ENCODE measurements at places on chromosomes 6 and 20.

DNA sequence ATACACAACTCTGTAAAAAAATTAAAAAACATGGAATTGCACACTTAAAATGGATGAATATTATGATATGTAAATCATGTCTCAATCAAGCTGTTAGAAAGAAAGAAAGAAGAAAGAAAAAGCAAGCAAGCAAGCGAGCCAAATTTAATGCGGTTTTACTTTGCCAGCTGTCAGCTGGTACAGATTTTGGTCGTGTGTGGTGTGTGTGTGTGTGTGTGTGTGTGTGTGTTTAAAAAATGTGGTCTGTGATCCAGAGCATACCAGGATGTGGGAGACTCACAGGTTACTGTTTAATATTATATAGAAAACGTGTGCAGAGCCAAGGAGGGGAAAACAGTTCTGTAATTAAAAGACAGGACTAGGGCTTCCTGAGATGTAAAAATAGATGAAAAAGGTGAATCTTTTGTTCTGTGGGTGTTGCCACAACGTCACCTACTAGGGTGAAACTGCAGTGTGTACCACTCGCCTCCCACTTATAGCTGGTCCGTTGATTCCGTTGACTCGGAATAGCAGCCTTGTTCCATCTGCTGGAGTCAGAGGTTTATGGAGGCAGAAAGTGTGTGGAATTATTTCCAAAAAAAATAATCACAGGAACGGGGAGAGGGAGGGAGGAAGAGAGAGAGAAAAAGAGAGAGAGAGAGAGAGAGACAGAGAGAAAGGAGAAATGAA is 197.7 kb downstream of the BCAS1 start:
- no peak for DNase-seq

DNA sequence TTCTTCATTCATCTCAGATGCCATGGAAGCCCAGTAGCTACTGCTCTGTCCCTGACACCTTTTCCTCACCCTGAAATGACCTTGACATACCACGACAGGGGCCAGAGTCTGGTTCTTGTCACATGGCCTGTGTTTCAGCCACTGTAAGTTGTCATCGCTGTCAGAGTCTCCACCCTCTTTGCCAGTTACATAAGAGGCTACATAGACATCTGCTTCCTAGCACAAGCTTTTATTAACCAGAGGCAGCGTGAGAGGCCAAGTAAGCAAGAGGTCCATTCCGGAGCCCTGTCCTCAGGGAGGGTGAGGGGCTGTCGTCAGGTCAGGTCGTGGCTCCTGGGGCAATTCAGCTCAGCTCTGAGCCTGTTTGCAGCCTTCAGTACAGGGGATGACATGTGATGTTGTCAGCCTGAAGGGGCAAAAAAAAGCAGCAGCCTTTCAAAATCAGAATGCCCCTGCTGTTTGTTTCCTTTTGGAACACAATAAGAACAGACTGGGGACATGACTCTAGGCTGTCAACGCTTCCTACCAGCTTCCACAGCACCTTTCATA is 146.3 kb downstream of the MTFR2 start:
- no peak for DNase-seq

- DNase-seq: no peak
These were observed 50.1 kb downstream of the NFATC2 start for GRCh38 chr20:51492167-51493092.

DNA sequence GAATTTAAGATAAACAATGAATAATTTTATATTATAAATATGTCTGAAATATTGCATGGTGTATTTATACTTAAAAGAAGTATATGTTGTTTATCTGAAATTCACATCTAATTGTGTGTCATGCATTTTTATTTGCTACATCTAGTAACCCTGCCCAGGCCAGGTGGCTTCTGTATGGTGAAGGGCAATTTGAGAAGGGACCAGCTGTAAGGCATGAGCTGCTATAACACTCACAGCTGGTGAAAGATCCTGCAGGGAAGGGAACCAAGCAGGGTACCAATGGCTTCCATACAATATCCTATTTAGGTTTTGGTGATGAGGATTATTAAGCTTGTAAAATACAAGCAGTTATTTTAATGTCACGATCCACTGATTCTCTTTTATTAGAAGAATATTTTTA is 921.8 kb upstream of the GJE1 start:
- no peak for DNase-seq

DNA sequence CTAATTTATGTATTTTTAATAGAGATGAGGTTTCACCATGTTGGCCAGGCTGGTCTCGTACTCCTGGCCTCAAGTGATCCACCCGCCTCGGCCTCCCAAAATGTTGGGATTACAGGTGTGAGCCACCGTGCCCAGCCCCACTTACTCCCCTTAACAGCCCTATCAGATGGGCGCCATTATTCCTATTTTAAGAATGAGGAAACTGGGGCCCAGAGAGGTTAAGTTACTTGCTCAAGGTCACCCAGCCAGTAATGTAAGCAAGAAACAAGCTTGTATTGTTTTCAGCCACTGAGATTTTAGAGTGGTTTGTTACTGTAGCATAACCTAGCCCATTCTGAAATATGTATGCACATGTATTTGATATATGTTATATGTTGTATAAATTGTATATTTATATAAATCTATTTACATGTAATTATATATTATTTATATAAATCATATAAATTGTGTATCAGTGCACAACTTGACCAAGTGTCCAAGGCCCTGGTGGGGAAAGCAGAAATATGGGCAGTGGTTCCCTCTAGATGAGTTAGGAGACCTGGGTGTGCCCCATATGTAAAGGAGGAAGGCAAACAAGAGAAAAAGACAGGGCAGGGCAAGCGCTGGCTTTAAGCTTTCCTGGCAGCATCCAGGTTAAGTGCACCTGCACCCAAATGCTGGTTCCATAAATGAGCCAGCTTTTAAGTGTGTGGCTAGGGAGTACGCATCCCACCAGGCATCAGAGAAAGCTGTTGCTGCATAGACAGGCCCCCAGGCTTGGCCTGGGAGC is 1.2 kb upstream of the GUCA1A start:
- no peak for DNase-seq

GRCh38 chr6:89284081-89284480 is 31.0 kb downstream of the GABRR2 start:
- DNase-seq: no peak

- DNase-seq: no peak
These were observed 24.2 kb downstream of the MRS2 start for GRCh38 chr6:24426729-24427446.
